Gastrocnemius medialis (tissue), 4 donors: ENCODE measurements at places on chromosomes 3 and 15. TPM values are rescaled to one million over a fixed set of nuclear protein-coding genes. Genes with fewer than 3 reads are reported as not detected.

Gene VEPH1
- not detected for total RNA-seq

Gene LMOD3
- total RNA-seq: 113 TPM

Gene APOD
- 602 TPM for total RNA-seq

Gene RTP3
- not detected for total RNA-seq

Gene CDHR4
- total RNA-seq: not detected

- H3K4me3 ChIP-seq: no peak overlapping the region
- no peak overlapping the region for H3K27ac ChIP-seq
- no peak for DNase-seq
- no peaks in the 10 kb centered on the region for H3K4me1 ChIP-seq
- no peaks in the 10 kb centered on the region for H3K27me3 ChIP-seq
Measured at GRCh38 chr15:46622851-46623250, 988.0 kb downstream of the SQOR start.

DNA sequence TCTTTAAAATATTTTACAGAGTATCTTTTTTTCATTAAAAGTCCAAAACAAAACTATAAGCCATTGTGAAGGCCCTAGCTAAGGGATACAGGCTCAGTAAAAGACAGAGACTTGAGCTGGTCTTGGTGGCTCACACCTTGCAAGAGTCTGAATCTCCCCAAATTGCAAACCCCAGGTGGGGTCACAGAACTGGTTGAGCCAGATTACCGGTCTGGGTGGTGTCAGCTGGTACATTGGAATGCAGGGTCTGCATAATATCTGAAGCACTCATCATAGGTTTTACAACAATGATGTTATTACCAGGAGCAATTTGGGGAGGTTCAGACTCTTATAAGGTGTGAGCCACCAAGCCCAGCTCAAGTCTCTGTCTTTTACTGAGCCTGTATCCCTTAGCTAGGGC is 201.2 kb upstream of the ARPP21 start:
- H3K27me3 ChIP-seq: no peaks in the 10 kb centered on the region
- H3K4me3 ChIP-seq: no peak overlapping the region
- no peaks in the 10 kb centered on the region for H3K36me3 ChIP-seq

DNA sequence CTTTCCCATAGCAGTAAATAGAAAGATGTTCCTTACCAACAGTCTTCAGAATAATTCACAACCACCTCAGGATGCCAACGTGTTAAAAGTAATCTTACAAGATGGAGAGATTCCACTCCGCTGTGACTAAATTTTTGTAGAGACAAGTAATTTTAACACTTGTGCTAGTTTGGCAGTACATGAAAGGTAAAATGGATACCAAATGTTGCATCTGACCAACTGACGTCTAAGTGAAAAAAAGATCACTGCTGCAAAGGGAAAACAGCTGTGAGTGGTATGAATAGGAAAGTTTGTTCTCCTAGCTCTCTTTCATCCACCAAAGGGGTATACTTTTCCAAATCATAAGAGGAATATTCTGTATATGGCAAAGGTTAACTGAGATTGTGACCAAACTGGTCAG is 2.6 kb downstream of the SPG21 start:
- peaks cover 22% of the 10 kb centered on the region for H3K4me1 ChIP-seq
- H3K36me3 ChIP-seq: peaks cover 4% of the 10 kb centered on the region
- H3K4me3 ChIP-seq: no peak overlapping the region
- no peaks in the 10 kb centered on the region for H3K27me3 ChIP-seq
- no peak for DNase-seq
- no peak overlapping the region for H3K27ac ChIP-seq

GRCh38 chr3:63847718-63848450 is 15.7 kb downstream of the THOC7 start:
- H3K36me3 ChIP-seq: no peaks in the 10 kb centered on the region
- no peak for DNase-seq
- H3K27me3 ChIP-seq: no peaks in the 10 kb centered on the region
- no peak overlapping the region for H3K27ac ChIP-seq
- H3K4me3 ChIP-seq: no peak overlapping the region
- no peaks in the 10 kb centered on the region for H3K4me1 ChIP-seq

DNA sequence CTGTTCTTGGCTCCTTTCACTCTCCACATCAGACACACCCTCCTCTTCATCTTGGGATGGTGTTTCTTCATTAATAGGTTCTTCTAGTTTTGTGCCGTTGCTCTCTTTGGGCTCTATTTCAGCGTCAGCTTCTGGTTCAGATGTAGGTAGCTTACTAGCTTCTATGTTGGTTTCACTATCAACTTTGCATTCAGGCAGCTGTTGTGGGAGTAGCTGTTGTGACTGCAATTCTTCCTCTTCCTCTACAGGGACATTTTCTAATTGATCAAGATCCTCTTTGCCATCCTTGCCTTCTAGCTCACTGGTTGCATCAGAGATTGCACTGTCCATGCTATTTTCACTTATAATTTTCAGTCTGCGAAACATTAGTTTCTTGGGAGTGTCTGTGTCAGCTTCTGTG is 80.1 kb downstream of the SETD2 start:
- no peaks in the 10 kb centered on the region for H3K4me1 ChIP-seq
- H3K36me3 ChIP-seq: peaks cover 64% of the 10 kb centered on the region
- no peak overlapping the region for H3K27ac ChIP-seq
- H3K4me3 ChIP-seq: no peak overlapping the region

GRCh38 chr3:42497009-42497731 is 5.3 kb upstream of the VIPR1 start:
- no peak for DNase-seq
- H3K27me3 ChIP-seq: peaks cover 13% of the 10 kb centered on the region
- peaks cover 9% of the 10 kb centered on the region for H3K4me1 ChIP-seq
- no peaks in the 10 kb centered on the region for H3K36me3 ChIP-seq

GRCh38 chr3:11819146-11819689 is 27.5 kb downstream of the TAMM41 start:
- no peak overlapping the region for H3K4me3 ChIP-seq
- peaks cover 39% of the 10 kb centered on the region for H3K36me3 ChIP-seq
- DNase-seq: no peak
- no peaks in the 10 kb centered on the region for H3K27me3 ChIP-seq
- H3K4me1 ChIP-seq: peaks cover 11% of the 10 kb centered on the region

- no peak overlapping the region for H3K27ac ChIP-seq
- no peak overlapping the region for H3K4me3 ChIP-seq
- no peaks in the 10 kb centered on the region for H3K36me3 ChIP-seq
- H3K4me1 ChIP-seq: no peaks in the 10 kb centered on the region
- DNase-seq: no peak
Measured at GRCh38 chr3:116186049-116186448, 259.2 kb downstream of the LSAMP start.

DNA sequence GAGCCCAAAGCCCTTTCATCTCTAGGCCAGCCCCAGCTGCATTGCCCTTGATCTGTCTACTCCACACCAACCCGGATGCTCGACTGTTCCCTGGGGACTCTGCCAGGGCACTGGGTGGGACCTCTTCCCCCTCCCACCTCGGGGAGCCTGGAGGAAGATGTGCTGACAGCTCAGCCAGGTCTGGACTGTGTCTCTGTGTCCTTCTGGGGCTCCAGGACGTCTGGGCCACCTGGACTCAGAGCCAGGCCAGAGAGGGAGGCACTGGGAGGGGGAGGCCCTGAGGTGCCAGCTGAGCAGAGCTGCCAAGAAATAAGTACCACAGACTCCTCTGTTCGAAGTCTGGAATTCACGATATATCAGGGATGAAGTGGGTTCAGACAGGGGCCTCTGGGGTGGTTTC is 5.8 kb upstream of the HCN4 start:
- H3K27ac ChIP-seq: no peak overlapping the region
- no peak for DNase-seq
- no peak overlapping the region for H3K4me3 ChIP-seq
- peaks cover 13% of the 10 kb centered on the region for H3K27me3 ChIP-seq

GRCh38 chr3:133401374-133402135 is 1.7 kb downstream of the BFSP2 start:
- H3K27ac ChIP-seq: no peak overlapping the region
- no peak overlapping the region for H3K4me3 ChIP-seq
- no peaks in the 10 kb centered on the region for H3K36me3 ChIP-seq
- no peak for DNase-seq
- no peaks in the 10 kb centered on the region for H3K27me3 ChIP-seq
- no peaks in the 10 kb centered on the region for H3K4me1 ChIP-seq

DNA sequence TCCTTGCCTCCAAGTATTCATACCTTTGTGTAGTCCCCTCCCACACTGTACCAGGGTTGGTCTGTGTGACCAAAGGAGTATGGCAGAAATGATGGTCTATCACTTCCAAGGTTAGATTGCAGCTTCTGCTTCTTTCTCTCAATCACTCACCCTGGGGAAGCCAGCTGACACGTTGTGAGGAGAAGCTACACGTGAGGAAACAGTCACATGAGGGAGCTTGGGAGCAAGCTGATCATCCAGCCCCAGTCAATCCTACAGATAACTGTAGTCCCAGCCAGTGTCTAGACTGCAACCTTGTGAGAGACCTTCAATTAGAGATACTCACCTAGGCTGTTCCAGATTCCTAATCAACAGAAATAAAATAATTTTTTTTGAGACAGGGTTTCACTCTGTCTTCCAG is 6.2 kb upstream of the ZNF774 start:
- H3K4me3 ChIP-seq: no peak overlapping the region
- no peaks in the 10 kb centered on the region for H3K36me3 ChIP-seq
- no peak for DNase-seq
- H3K4me1 ChIP-seq: no peaks in the 10 kb centered on the region
- H3K27me3 ChIP-seq: no peaks in the 10 kb centered on the region

DNA sequence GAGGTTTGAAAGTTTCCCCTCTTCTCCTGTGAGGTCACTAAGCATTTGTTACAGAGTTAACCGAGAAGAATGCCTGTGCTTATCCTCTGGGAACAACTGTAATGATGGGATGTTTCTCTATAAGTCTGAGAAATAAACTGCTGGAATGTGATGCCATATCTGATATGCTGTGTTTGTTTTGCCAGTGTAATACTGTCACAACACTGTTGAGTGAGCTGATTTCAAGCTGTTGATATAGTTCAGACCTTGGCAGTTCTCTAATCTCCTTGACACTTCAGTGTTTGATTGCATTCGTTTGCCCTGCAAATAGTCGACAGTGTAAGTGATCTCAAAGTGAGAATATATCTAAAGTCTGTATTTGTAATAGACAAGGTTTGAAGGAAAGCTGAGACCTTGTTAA is 73.3 kb downstream of the PTPRG start:
- no peak overlapping the region for H3K4me3 ChIP-seq
- H3K4me1 ChIP-seq: peaks cover 14% of the 10 kb centered on the region
- H3K27ac ChIP-seq: no peak overlapping the region
- no peaks in the 10 kb centered on the region for H3K27me3 ChIP-seq

GRCh38 chr15:33243869-33244268 is 49.4 kb upstream of the FMN1 start:
- no peaks in the 10 kb centered on the region for H3K27me3 ChIP-seq
- H3K27ac ChIP-seq: no peak overlapping the region
- DNase-seq: no peak

- no peak overlapping the region for H3K4me3 ChIP-seq
- no peak for DNase-seq
- H3K27me3 ChIP-seq: no peaks in the 10 kb centered on the region
- peak overlapping the region; percentile 30 for H3K27ac ChIP-seq
Measured at GRCh38 chr3:49415931-49416601, 3.8 kb downstream of the TCTA start.

DNA sequence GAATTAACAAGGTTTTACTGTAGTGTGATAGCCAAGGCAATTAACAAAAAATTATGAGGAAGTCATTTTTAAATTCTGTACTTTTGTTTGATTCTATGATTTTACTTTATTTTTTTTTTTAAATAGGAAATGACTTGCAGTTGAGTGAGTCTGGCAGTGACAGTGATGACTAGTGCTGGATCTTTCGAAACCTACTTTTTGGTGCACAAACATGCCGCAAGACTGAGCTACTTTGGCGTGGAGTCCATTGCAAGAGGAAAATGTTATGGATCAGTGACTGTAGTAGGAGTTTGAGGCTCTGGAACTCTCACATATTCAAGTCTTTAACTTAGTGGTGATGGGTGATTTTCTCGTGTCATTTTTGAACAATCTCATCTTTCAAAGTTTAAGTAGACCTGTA is 11.6 kb downstream of the EAF1 start:
- DNase-seq: no peak
- H3K4me3 ChIP-seq: no peak overlapping the region
- H3K36me3 ChIP-seq: peaks cover 79% of the 10 kb centered on the region
- H3K27me3 ChIP-seq: no peaks in the 10 kb centered on the region

DNA sequence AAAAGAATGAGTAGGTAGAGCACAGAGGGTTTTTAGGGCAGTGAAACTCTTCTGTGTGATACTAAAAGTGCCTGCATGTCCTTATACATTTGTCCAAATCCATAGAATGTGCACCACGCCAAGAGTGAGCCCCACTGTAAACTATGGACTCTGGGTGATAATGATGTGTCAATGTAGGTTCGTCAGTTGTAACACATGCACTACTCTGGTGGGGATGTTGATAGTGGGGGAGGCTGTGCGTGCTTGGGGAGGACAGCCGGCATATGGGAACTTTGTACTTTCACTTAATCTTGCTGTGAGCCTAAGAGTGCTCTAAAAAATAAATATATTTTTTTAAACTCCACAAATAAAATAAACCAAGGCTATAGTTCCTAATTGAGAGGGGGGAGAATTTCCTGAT is 319.2 kb downstream of the SHQ1 start:
- H3K4me1 ChIP-seq: no peaks in the 10 kb centered on the region
- no peaks in the 10 kb centered on the region for H3K27me3 ChIP-seq
- no peak for DNase-seq
- H3K36me3 ChIP-seq: no peaks in the 10 kb centered on the region
